ENCODE measurements at places on chromosomes 12 and 14.

- DNase-seq = peak; percentile 20
Observed at GRCh38 chr12:101086490-101087135, 123.4 kb downstream of the SLC5A8 start.

GRCh38 chr14:31266437-31267331 is 59.1 kb upstream of the HECTD1 start:
- no peak for DNase-seq

GRCh38 chr12:128661226-128661569 is 162.6 kb downstream of the SLC15A4 start:
- no peak for DNase-seq

GRCh38 chr12:116431677-116432300 is 127.4 kb upstream of the MAP1LC3B2 start:
- no peak for DNase-seq

GRCh38 chr14:81565441-81566290 is 32.0 kb upstream of the SEL1L start:
- peak; percentile 38 for DNase-seq
